RPMI8226 (cell line): ENCODE measurements at places on chromosomes 4 and X.

- DNase-seq: no peak
Observed at GRCh38 chr4:647481-647880, 22.1 kb downstream of the PDE6B start.

DNA sequence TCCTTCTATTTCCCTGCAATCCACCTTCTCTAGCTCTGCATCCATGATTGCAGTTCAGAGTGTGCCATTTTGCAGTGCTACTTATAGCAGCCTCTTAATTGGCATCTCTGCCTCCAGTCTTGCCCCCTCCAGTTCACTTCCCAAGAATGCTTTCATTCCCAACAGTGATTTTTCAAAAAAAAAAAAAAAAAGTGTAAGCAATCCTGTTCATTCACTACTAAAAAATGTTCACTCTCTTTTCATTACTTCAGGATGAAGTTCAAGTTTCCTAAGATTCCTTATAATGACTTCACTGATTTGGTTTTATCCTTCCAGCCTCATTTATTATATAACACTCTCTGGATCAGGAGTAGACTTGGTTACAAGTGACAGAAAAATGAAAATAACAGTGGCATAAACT lies 124.7 kb upstream of the LNX1 start:
- DNase-seq: no peak

DNA sequence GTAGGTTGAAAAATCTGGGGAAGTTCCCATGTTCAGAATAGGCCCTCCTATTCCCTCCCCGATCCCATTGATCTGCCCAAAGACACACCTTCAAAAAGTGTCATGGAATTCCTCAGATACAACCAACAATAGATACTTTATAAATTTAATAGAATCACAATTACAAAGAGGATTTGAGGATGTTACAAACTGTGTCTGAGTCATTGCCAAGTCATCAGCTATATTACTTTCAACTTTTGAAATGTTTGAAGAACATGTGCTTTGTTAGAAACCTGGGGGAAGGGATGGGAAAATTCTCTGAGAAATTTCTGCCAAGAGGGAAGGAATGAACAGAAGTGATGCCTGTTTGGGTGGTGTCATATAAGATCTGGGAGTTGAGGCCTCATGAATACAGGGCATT lies 46.7 kb downstream of the KCNIP4 start:
- DNase-seq: no peak

- no peak for DNase-seq
Observed at GRCh38 chrX:69298466-69299140, 133.3 kb upstream of the PJA1 start.

- DNase-seq: peak; percentile 31
Observed at GRCh38 chr4:9765091-9765490, 16.3 kb upstream of the DRD5 start.

GRCh38 chr4:87270144-87270543 lies 49.7 kb upstream of the KLHL8 start:
- no peak for DNase-seq

- DNase-seq: no peak
Observed at GRCh38 chrX:126552313-126553022, at the start of gene DCAF12L1. TSS of gene DCAF12L1 (minus strand) at chrX:126552814. CDS start at chrX:126552608, 206 bp downstream.

GRCh38 chr4:113050837-113051236 lies 1.4 kb downstream of the ANK2 start:
- DNase-seq: no peak

GRCh38 chr4:22456291-22456690 lies 59.6 kb downstream of the ADGRA3 start:
- DNase-seq: no peak

- no peak for DNase-seq
Observed at GRCh38 chrX:20951016-20951810, 423.0 kb upstream of the CNKSR2 start.

DNA sequence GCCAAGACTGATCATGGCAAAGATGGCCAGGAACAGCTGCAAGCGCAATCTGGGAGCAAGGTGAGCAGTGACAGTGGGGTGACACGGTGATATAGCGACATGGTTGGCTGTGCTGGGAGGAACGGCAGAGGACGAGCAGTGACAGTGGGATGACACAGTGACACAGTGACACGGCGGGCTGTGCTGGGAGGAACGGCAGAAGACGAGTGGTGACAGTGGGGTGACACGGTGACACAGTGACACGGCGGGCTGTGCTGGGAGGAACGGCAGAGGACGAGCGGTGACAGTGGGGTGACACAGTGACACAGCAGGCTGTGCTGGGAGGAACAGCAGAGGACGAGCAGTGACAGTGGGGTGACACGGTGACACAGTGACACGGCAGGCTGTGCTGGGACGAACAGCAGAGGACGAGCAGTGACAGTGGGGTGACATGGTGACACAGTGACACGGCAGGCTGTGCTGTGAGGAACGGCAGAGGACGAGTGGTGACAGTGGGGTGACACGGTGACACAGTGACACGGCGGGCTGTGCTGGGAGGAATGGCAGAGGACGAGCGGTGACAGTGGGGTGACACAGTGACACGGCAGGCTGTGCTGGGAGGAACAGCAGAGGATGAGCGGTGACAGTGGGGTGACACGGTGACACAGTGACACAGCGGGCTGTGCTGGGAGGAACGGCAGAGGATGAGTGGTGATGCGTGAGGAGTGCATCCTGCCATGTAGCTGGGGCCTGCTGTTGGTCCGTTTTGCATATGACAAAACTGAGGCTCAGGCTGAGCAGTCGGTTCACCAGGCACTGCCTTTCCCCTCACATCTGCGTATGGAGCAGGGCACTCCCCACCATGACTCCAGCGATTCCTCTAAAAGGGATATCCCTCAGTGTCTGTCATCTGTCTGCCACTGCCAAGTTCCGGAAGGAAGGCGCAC lies 36.0 kb upstream of the MXD4 start:
- DNase-seq: no peak

GRCh38 chr4:78058591-78059523 lies 1.7 kb downstream of the FRAS1 start:
- no peak for DNase-seq

- no peak for DNase-seq
Observed at GRCh38 chr4:113088050-113088449, 38.6 kb downstream of the ANK2 start.

DNA sequence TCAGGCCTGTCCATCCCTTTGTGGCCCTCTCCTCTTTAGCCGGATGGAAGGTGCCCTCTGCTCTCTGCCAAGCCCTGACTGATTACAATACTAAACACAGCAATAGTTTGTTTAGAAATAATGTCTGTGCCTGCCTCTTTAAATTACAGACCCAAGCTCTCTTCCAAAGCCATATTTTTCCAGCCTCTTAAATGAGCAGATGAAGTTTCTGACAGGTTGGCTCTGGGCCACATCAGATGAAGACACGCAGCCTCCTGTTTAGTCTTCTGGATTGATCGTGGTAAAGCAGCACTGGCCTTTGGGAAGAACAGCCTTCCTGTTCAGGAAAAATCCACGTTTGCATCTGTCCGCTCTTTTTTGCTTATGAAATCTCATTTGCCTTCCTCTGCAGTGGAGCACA lies 133.6 kb downstream of the CPE start:
- no peak for DNase-seq

DNA sequence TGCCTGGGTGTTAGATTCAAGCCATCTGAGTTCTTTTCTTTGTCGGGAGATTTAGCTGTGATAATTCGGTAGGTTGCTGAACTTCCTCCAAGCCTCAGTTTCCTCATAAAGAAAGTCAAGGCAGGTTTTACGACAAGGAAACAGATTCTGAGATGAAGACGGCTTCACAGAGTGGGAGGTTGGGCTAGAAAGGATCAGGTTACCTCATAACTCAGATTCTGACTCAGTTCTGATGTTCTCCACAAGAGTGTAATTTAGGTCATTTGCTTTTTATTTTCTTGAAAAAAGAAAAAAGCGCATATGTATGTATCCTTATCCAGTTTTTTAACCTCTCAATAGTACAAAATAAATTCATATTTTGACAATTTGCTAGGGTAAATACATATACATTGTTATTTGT lies 47.2 kb upstream of the ELOVL6 start:
- no peak for DNase-seq

- DNase-seq: peak; percentile 20
Observed at GRCh38 chr4:16205298-16206164, 20.7 kb downstream of the TAPT1 start.

GRCh38 chrX:2561456-2561855 lies 60.7 kb upstream of the DHRSX start:
- DNase-seq: no peak

- no peak for DNase-seq
Observed at GRCh38 chr4:65971686-65972085, 301.4 kb upstream of the EPHA5 start.

DNA sequence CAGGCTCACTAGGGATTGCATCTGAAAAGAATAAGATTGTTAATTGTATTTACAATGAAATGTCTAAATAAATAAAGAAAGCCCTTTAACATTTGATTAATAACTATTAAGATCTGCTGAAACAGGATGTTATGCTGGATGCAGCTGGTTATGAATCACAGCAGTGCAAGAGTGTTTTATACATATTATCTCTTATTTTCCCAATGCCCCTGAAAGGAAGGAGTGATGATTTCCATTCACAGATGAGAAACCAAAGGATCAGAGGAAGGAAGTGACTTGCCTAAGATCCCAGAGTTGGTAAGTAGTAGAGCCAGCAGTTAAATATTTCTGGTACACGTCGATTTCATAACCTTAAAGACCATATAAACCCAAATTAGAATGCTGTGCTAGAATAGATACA lies 76.3 kb upstream of the ARHGAP36 start:
- no peak for DNase-seq

DNA sequence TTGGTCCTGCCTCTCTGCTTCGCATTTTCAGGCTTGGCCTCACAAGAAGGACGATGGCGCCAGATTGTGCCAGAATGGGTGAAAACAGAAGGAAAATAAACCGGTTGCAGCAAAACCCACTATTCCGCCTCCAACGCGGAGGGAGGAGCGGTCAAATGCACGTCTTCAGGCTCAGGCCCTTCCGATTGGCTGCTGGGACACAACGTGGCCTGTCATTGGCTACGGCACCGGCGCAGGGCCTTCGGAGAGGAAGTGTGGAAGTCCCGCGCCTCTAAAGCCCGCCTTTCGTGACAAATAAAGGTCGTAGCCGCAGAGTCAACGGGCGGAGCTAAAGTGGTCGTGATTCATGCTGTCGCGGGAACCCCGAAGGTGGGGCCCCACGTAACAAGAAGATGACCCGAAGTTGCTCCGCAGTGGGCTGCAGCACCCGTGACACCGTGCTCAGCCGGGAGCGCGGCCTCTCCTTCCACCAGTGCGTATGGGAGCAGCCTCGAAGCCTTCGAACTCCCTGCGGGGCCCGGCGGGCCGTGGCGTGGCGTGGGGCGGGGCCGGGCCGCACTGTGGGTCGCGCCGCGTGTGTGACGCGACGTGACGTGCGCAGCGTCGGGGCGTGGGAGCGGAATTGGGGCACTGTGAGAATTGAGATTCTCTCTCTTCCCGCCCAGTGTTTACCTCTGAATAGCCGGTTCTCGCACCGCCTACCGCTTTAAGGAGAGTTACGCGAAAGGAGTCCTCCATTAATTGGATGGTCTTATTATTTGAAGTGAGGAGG lies at the start of gene THAP9:
THAP9 (plus strand) TSS at position 325 of the 772 bp plus-strand sequence; CDS start at position 393, 68 bp downstream.
- DNase-seq: peak; percentile 97

- no peak for DNase-seq
Observed at GRCh38 chr4:123478859-123479345, 82.3 kb downstream of the SPRY1 start.

DNA sequence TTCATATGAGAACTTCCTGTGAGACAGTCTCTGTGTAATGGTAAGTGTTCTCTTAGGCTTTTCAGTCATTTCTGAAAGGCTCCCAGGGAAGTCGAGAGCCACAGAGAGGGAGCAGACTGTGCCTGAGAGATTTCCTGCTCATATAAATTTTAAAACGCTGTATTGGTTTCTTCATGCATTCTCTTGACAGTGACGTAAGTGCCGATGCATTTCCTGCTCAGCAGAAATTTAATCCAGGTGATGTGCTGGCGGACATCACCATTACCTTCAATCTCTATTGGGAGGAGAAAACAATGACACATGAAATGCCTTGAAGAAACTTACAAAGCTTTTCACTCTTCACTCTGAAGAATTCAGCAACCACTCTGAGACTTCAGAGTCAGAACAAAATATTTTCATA lies 383.6 kb downstream of the BMPR1B start:
- no peak for DNase-seq

- no peak for DNase-seq
Observed at GRCh38 chr4:58688568-58688967, 1578.4 kb upstream of the IGFBP7 start.

DNA sequence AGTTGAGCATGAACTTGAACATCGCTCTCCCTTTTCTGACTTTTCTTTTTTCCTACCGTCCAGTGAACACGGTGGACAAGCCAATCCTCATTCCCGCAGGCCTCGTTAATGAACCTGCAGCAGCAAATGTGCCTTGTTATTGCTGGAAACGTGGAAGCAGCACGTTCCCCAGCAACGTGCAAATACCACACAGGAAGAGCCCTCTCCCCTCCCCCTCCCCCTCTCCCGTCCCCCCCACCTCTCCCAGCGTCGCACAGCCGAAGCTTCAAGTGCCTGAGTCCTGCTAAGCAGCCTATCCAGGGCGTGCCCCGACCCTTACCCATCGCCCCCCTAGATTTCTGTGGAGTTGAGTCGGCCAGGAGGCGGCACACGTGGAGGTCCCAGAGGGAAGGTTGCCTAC lies 219.9 kb downstream of the BCOR start:
- DNase-seq: no peak

DNA sequence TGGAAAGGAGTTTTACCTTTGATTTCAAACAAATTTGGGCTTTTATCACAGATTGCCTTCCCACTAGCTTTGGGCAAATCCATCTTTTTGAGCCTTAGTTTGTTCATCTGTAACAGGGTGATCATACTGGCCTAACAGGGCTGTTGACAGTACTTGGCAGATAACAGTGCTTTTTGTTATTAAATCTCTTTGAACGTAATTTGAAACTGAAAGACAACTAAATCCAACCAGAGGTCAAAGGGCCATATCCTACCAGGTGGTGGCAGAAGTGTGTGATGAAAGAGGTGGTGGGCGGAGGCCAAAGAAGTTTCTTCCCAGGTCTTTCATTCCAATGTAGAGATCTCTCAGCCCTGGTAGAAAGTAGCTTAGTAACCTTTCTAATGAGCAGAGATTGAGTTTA lies 35.2 kb upstream of the TADA2B start:
- DNase-seq: no peak

GRCh38 chr4:11155208-11155867 lies 273.4 kb downstream of the HS3ST1 start:
- DNase-seq: no peak

GRCh38 chr4:30720021-30720660 lies at the start of gene PCDH7:
TSS of gene PCDH7 (plus strand) at chr4:30720369. CDS start at chr4:30721423, 1,054 bp downstream.
- no peak for DNase-seq

- DNase-seq: peak; percentile 7
Observed at GRCh38 chr4:11748164-11748872, 319.6 kb upstream of the HS3ST1 start.
